ENCODE measurements at places on chromosomes 4 and X.

DNA sequence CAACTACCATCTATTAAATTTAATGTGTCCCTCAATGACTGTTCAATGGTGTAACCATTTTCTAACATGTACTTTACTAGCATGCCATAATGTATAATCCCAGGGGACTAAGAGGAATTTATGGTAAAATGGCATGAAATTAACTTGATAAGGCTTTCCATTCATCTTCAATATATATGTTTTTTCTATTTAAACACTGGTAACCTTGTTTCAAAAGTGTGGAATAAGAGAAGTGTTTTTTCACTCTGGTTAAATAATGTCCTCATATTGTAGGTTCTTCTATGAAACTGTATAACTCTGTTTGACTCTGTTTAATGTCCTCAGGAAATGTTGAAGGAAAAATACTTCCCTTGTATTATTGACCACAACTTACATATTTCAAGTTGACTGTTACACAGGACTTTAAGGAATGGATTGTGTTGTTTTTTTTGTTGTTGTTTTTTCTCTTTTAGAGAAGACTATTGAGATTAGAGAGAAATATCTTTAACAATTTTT is 113.8 kb upstream of the ARSJ start:
- DNase-seq = no peak

DNA sequence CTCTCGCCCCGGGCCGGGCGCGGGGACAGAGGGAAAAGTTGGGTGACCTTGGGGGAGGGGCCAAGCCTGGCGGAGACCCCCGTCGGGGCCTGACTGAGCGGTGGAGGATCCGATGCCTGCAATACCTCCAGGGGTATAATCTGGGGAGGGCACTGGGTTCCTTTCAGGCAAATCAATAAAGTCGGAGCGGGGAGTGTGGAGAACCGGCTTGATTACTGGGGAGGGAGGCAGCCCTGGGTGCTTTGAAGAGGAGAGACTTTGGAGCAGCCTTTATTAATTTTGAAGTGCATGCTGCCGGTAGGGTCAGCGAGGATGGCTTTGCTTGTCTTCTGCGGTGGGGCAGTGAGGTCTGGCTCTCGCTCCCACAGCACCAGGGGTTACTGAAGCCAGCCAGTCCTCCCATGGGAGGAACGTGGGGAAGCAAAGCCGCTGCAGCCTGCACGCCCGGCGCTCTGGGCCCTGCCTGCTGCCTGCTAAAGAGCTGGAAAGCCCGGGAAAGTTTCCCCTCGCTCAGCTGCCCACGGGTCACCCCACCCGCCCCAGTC is 403 bp upstream of the LGI2 start:
- DNase-seq = peak; percentile 22

- no peak for DNase-seq
Observed at GRCh38 chr4:186079694-186080093, 10.7 kb downstream of the TLR3 start.

DNA sequence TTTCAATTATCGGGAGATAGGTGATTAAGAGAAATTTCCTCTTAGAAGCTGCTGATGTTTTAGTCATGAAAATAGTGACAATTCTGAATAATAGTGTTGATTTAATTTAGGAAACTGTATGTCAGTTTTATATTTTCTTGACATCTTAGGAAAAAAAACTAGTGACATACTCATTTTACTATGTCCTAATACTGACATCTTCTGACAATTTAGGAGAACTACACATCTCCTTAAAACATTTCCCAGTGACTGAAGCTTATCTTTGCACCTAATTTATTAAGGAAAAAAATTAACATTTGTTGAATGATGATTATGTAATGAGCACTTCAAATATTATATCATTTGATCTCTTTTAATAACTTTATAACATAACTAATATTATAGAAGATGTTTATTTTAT is 42.0 kb upstream of the RBMXL3 start:
- DNase-seq = no peak

GRCh38 chr4:4763822-4764557 is 95.5 kb upstream of the MSX1 start:
- DNase-seq = no peak

DNA sequence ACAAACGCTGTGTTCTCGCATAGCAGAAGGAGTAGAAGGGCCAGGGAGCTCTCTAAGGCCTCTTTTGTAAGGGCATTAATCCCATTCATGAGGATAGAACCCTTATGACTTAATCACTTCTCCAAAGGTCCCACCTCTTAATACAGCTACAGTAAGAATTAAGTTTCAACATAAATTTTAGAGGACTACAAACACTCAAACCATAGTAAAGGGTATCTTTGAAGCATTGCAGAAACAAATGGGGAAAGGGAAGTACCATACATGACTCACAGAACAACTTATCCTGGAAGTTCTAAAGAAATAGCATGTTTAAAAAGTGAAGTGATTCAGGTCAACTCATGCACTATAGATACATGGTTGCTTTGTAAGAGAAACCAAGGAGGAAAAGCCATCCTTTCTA is 680.8 kb downstream of the RPA4 start:
- no peak for DNase-seq

- DNase-seq = no peak
Observed at GRCh38 chr4:108831886-108832285, 69.0 kb upstream of the ETNPPL start.

- DNase-seq = peak; percentile 56
Observed at GRCh38 chrX:119654112-119654531, 38.8 kb downstream of the SEPTIN6 start.

GRCh38 chr4:113678641-113679040 is 82.9 kb downstream of the CAMK2D start:
- no peak for DNase-seq

DNA sequence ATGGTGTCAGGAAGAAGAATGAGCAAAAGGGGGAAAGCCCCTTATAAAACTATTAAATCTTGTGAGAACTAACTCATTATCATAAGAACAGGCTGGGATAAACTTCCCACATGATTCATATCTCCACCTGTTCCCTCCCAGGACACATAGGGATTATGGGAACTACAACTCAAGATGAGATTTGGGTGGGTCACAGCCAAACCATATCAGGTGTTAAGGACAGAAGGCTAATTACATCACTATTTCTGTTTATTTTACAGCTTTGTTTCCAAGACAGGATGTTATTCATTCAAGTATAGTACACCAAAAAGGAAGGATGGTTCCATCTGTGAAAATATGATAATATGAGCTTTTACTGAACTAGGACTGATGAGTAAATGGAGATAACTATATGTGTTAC is 63.7 kb upstream of the ARSJ start:
- DNase-seq = no peak

- DNase-seq = no peak
Observed at GRCh38 chr4:679104-679481, 4.8 kb downstream of the MYL5 start.

DNA sequence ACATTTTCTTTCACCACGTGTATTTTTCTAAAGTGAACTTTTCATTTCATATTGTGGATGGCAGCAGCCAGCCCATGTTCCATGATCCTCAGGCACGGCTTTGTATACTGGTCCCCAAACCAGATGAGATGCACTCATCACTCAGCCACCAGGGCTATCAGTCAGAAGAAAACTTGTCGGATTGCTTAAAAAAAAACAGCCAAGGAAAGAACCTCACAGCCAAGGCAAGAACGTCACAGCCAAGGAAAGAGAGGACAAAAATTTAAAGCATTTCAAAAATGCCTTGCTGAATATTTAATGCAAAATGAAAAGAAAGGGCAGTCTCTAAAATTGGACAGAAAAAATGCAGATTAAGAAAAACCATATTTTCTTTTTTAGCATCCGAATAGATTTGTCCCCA is 333.3 kb downstream of the PDGFC start:
- DNase-seq = no peak

DNA sequence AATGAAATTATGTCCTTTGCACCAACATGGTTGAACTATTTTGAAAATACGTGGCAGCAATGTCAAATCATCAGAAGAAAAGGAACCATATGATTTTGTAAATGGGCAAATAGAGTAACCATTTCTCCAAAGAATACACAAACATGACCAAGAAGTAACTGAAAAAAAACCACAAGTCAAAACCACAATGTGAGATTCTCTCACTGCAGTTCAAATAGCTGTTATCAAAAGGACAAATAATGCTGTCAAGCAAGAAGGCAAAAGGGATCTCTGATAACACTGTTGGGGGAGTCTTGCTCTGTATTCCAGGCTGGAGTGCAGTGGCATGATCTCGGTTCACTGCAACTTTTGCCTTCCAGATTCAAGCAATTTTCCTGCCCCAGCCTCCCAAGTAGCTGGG is 280.8 kb upstream of the ZCCHC13 start:
- DNase-seq = no peak

DNA sequence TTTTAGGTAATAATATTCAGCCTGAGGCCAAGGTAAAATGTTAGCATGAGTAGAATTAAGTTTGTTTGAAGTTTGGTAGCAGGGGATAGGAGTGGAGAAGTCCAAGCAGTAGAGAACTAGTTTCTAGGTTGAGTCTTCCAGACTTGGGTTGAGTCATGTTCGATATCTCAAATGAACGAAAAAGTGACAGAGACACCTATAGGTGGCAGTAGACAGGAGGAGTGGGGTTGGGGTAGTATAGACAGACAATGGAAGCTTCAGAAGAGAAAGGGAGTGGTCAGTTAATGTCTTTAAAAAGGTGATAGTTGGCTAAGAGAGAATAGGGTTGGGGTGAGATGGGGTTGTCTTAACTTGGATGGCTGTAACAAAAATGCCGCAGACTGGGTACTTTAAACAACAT is 58.7 kb upstream of the EMCN start:
- DNase-seq = no peak

DNA sequence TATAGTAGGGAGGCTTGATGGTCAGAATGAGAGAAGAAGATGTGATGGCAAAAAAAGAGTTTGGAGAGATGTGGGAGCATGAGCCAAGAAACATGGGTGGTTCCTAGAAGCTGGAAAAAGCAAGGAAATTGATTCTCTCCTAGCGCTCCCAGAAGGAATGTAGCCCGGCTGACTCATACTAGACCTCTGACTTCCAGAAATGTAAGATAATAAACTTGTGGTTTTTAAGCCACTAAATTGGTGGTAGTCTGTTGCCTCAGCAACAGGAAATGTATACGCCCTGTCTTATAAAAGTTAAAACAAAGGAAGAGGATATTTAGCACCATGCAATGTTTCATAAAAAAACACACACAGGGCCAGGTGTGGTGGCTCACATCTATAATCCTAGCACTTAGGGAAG is 182.7 kb upstream of the PCDH7 start:
- no peak for DNase-seq

DNA sequence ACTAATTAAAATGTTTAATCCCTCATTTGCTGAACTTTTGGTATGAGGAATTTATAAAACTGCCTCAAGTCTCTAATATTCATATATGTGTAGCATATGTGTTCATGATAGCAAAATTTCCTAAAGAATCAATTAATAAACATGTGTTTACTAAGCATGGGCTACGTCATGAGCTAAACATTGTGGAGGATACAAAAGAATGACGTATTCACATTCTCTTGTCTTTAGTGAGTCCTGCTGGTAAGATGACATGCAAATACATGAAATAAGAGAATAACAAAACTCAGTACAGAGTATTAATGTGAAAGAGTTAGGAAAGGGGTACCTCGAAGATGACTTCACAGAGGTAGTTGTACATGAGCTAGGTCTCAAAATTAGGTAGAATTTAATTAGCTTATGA is 121.9 kb upstream of the POF1B start:
- no peak for DNase-seq

- no peak for DNase-seq
Observed at GRCh38 chr4:82733636-82734035, 65.0 kb downstream of the SCD5 start.

DNA sequence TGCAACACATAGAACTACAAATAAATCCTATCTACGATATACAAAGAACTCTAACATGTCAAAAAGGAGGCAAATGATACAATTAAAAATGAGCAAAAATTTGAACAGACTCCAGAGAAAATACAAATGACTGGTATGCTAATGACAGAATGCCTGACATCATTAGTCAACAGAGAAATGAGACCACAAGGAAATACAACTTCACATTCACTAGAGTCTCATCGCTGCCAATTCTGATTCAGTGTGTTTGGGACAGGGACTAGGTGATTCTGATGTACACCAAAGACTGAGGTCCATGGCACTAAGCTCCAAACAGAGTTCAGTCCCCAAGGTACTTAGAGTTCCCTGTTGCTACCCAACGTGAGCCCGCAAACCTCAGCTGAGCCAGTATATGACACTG is 23.4 kb downstream of the SLC2A9 start:
- DNase-seq = no peak

GRCh38 chr4:164440199-164440598 is 313.7 kb upstream of the SMIM31 start:
- DNase-seq = no peak

DNA sequence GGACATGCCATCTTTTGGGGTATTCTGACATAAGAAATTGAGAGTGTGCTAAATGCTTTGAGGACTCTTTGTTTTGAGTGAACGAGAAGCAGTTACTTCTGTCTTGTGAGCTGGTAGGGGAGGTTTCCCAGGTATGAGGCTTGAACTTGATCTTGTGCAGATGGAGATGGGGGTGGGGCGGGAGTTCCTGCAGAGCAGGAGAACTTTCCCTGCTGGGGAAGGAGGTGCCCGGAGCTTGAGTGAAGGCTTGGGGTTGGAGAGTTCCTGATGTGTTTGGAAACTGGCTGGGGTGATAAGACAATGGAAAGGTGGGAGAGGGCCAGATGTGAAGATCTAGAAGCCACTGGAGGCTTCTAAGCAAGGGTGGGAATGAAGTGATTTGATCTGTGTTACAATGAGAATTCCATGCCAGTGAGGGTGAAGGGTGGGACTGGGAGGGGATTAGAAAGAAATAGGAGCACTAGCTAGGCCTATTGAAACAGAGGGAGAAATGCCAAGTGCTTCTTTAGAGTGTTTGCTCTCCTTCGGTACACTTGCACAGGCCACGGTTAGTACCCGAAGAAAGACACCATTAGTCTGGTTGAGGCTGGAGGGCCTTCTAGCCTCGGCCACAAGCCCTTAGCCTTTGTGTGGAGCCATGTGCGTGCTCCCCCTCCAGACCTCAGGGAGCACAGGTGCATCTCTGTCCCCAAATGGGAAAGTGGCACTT is 103.5 kb upstream of the STOX2 start:
- DNase-seq = no peak

GRCh38 chr4:112585977-112586736 is 50.6 kb downstream of the ZGRF1 start:
- DNase-seq = no peak

DNA sequence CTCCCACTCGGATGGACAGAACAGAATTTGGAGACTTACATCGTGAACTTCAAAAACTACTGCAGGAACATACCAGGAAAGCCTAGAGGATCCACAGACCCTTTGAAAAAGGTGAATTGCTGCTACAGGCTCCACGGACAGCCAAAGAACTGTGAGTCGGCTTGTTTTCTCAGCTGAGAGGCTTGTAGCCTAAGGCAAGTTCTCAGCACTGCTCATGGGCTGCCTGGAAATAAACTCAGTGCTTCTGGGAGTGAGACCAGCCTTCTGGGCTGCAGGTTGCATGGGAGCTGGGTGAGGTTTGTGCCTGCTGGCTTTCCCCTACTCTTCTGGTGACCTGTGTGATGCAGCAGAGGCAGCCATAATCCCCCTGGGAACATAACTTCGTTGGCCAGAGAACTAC is 1397.6 kb downstream of the FAM133A start:
- DNase-seq = no peak

Measured in left ventricle myocardium inferior (tissue), 1 donor.